Lower lobe of right lung (tissue), 2 donors: ENCODE measurements at places on chromosomes 1 and 21. TPM values are rescaled to one million over a fixed set of nuclear protein-coding genes. Genes with fewer than 3 reads are reported as not detected.

DNA sequence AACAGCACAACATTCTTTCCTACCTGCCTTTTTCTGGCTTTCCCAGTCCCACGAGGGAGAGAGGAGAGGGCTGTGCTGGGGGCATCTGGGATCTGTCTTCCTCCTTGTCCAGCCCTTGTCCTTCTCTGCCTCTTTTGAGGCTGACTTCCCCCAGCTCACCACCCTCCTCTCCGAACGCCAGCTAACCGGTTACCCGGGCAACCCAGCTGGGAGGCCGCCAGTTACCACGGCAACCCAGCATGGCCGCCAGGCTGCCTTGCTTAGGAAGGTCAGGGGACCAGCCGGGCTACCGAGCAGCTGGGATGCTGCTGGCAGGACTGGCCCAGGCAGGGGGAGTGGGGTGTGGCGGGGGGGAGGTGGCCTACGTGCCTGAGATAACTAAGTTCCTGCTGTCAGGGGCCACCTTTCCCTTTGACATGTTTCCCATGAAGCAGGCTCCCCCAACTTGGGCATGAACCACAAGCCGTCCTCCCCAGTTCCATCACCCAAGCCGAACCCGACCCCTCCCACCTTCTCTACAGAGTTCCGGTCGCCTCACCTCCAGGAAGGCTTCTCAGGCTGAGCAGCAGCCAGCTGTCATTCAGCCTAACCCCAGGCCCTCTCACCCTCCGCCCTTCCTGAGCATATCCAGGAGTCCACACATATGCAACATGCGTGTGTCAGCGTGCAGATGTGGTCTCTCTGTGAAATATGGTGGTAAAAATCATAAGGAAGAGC lies 8.7 kb downstream of the PLEKHA6 start:
- peak; percentile 60 for DNase-seq

EBNA1BP2 gene
- 29.3 TPM for total RNA-seq

DNA sequence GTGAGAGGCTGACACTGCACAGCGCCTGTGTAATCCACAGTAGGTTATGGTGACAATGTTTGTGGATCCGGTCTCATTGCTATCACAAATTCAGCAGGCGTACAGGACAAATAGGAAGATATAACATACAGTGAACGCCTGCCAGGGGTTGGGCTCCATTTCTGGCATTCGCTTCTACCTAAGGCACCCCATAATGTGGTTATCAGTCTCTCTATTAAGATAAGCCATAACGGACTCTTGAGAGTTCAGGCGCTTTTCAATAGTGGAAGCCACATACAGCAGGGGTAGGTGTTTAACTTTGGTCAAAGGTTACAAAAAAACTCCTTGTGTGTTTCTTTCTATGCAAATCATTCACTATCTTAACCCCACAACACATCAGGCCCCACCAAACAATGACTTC lies 72.8 kb downstream of the SIPA1L2 start:
- DNase-seq: no peak

GPR3 gene
- 0.18 TPM for total RNA-seq

LIN28A gene
- total RNA-seq: not detected

DNA sequence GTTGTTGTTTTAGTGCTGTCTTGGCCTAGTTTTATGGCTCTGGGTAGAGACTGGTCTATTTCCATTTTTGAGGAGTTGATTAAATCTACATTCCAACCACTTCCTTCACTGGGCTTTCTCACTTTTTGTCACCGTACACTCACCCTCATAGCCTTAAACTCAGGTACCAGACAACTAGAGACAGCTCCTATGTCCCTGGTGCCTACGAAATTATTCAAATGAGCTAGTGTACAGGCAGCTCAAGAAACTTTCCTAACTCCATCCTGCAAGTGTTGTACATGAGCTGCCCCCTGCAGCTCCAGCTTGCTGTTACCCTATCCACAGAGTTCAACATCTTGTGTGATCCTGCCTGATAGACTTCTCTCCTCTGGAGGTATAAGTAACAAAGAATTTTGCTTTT lies 704.8 kb upstream of the RGS18 start:
- no peak for DNase-seq

- no peak for DNase-seq
Measured at GRCh38 chr1:44361478-44361877, 6.4 kb upstream of the ERI3 start.

- no peak for DNase-seq
Measured at GRCh38 chr1:201503397-201504176, 3.3 kb downstream of the CSRP1 start.

DMBX1 gene
- total RNA-seq: not detected

DNA sequence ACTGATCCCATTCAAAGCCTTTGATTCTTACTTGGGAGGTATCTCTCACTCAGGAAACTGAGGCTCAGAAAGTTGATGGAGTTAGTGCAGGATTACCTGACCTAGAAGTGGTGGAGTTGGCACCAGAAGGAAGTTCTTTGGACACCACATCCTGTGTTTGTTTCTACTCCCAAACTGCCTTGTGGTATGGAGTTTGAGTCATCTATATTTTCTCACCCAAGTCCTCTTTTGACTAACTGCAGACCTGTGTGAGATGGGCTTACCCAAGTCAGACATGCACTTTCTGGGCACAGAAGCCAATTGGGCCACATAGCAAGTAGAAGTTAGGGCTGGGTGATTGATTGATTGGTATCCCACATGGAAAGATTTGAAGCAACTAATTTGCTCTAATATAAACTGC lies 36.1 kb downstream of the FGGY start:
- DNase-seq: no peak

- DNase-seq: no peak
Measured at GRCh38 chr1:159829822-159830465, 3.3 kb downstream of the SLAMF8 start.

GRCh38 chr1:173063171-173063570 lies 12.4 kb upstream of the TNFSF18 start:
- DNase-seq: no peak

GRCh38 chr1:203173566-203173965 lies 2.1 kb downstream of the MYBPH start:
- no peak for DNase-seq

DNA sequence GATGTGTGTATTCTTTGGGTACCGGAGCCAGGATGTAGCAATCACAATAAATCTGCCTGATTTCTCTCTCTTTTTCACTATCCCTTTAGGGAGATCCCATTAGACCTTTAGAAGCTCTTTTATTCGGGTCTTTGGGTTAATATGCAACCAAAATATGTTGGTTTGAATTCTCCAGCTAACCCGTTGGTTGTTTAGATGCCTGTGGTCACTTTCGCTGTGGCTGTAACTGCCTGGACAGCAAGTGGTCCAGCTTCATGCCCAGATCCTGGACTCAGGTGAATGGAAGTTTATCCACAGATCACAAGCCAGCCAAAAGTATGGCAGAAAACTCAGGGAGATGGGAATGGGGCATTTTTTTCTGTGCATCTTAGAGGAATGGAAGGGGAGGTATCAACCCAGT lies 12.3 kb downstream of the KAZN start:
- no peak for DNase-seq

- no peak for DNase-seq
Measured at GRCh38 chr1:215064327-215064726, 18.2 kb upstream of the KCNK2 start.

RFX5 gene
- 57.6 TPM for total RNA-seq

DNA sequence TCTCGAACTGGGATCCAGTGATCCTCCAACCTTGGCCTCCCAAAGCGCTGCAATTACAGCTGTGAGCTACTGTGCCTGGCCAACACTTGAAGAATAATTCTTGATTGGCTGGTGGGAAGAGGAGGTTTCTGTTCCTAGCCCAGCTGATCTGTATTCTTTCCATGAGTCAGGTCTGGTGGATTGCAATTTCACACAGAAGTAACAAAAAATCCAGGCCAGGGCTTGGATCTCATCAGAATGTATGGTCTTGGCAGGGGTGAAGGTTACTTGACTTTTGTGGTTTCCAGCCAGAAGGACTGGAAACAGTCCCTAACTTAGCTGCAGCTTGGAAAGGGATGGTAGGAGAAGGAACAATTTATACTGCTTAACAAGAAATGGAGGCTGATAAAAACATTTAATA lies 5.1 kb upstream of the HP1BP3 start:
- DNase-seq: no peak
